Esophagus muscularis mucosa (tissue), 4 donors: ENCODE measurements at places on chromosomes 12 and 14. TPM values are rescaled to one million over a fixed set of nuclear protein-coding genes. Genes with fewer than 3 reads are reported as not detected.

- no peaks in the 10 kb centered on the region for H3K36me3 ChIP-seq
- no peaks in the 10 kb centered on the region for H3K4me1 ChIP-seq
- H3K27ac ChIP-seq, result no peak overlapping the region
- no peaks in the 10 kb centered on the region for H3K27me3 ChIP-seq
- DNase-seq, result no peak
- no peak overlapping the region for H3K4me3 ChIP-seq
These were observed 93.5 kb upstream of the CEP83 start for GRCh38 chr12:94553130-94553519.

Gene TMEM233
- 0.91 TPM for total RNA-seq

DNA sequence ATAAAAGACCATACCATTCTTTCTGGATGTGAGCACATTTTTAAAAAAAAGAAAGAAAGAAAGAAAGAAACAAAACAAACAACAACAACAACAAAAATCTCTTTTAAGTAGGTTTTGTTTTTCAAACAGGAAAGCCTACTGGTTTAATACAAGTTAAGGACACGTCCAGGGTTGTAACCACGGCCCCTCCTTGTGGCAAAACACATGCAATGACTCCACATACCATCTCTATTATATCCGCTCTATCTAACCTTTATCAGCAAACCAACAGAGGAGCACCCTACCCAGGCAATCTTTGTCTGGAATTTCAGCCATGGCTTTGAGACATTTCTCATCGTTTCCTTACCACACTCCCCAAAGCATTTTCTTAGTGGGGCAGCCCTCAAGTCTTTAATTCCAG is 360.5 kb upstream of the TMPO start:
- peaks cover 8% of the 10 kb centered on the region for H3K4me1 ChIP-seq
- no peak overlapping the region for H3K4me3 ChIP-seq

Gene CCDC177
- total RNA-seq, result not detected

DNA sequence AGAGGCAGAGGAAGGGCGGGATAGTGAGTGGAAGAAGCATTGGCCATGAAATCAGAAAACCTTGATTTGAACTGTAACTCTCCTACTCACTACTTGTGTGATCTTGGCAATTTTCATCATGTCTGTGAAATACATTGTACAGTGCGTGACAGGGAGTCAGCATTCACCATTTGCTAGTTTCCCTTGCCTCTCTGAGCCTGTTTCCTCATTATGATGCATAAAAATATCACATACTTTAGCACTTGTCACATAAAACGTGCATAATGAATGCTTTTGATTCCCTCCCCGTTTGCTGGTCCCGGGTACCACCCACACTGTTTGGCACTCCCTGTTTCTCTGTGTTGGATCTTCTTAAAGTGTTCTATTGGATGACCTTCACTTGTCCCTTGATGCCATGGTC is 101.1 kb upstream of the FRMD6 start:
- H3K4me1 ChIP-seq, result peaks cover 30% of the 10 kb centered on the region
- DNase-seq, result no peak
- H3K36me3 ChIP-seq, result no peaks in the 10 kb centered on the region
- no peak overlapping the region for H3K27ac ChIP-seq
- no peak overlapping the region for H3K4me3 ChIP-seq

- no peak overlapping the region for H3K27ac ChIP-seq
- H3K36me3 ChIP-seq, result no peaks in the 10 kb centered on the region
- no peak for DNase-seq
- H3K4me3 ChIP-seq, result no peak overlapping the region
- H3K27me3 ChIP-seq, result no peaks in the 10 kb centered on the region
These were observed 736.4 kb downstream of the NOVA1 start for GRCh38 chr14:25861406-25861805.

DNA sequence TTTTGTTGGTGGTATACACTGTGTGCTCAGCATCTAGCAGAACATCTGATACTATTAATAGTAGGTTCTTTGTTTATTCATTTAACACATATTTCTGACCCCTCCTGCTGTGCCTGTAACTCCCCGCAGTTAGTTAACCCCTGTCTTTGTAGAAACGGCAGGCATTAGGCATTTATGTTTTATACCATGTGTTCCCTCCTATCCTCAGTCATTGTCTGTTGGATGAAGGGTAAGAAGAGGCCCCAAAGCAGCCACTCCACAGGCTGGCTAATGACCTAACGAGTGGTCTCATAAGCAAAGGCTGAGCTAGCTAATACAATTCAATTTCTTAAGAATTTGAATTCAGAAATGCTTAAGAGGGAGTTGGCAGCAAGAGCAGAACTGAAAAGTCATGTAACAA is 170.8 kb downstream of the TMX1 start:
- DNase-seq, result no peak
- no peak overlapping the region for H3K4me3 ChIP-seq
- H3K36me3 ChIP-seq, result no peaks in the 10 kb centered on the region
- H3K4me1 ChIP-seq, result no peaks in the 10 kb centered on the region

DNA sequence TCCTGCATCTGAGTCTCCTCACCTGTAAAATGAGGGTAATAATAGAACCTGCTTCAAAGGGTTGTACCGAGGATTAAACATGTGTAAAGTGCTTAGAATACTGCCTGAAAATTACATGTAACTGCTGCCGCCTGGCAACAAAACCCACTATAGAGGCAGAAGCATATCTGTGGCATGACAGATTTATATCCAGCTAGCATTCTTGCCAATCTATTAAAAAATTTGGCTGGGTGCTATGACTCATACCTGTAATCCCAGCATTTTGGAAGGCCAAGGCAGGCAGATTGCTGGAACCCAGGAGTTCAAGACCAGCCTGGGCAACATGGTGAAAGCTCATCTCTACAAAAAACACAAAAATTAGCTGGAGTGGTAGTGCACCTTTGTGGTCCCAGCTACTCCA is 16.4 kb upstream of the KSR2 start:
- H3K27ac ChIP-seq, result no peak overlapping the region
- no peaks in the 10 kb centered on the region for H3K4me1 ChIP-seq
- no peaks in the 10 kb centered on the region for H3K27me3 ChIP-seq
- H3K36me3 ChIP-seq, result no peaks in the 10 kb centered on the region
- no peak for DNase-seq

Gene TRHDE
- total RNA-seq, result 0.33 TPM
